ENCODE measurements at places on chromosomes 12 and 14. TPM values are rescaled to one million over a fixed set of nuclear protein-coding genes. Genes with fewer than 3 reads are reported as not detected.

SAMD15 gene
- 0.40 TPM for total RNA-seq

- DNase-seq: no peak
Observed at GRCh38 chr12:15811214-15812127, 22.3 kb upstream of the EPS8 start.

DNA sequence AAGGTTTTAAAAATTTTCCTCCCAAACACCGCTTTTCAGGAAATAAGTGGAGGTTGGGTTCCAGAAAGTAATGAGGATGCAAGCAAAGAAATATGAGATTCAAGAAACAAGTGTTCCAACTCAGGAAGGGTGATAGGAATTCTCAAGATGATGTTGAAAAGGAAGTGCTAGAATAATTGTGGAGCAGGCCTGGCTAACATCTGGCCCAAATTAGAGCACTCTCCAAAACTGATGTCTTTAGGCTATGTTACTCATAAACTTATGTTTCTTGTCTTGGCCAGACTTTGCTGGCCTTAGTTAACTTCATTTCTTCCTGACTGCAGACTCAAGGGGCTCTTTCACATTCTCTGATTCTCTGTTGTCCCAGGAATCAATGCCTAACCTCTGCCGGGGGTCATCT is 116.3 kb downstream of the TMTC3 start:
- DNase-seq: no peak

DNA sequence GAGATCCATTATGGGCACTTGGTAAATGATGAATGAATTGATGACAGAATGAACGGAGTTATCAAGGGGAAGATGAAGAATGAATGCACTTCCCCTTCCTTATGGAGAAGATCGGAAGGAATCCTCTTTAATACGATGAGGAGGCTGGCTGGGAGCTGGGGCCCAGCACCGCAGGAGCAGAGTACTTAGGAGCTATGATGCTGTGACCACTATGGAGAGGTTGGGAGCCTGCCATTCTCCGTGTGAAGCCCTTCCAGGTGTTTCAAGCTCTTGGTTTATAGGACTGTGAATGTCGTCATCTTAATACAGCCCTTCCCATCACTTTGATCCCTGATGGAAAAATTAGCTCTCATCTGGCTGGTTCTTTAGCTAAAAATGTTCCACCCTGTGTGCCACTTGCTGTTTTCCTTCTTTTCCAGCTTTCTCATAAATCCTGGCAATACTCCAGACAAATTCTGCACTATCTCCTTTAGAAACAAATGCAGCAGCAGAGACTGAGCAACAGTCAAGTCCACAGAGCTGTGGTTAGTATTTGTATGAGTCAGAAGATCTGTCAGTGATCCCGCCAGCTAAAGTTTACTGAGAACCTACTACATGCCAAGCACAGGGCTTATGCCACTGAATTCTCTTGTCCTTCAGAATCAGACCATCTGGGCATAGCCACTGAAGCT is 263.1 kb upstream of the CRY1 start:
- peak; percentile 36 for DNase-seq

Measured in activated CD8-positive, alpha-beta T cell treated with anti-CD3 and anti-CD28 coated beads, Interleukin-2, amount 10 ng/mL, durations not matched to agents 7 days and 5 days (primary cell).